Vagina (tissue), 2 donors: ENCODE measurements at places on chromosomes 13 and 19. TPM values are rescaled to one million over a fixed set of nuclear protein-coding genes. Genes with fewer than 3 reads are reported as not detected.

DNA sequence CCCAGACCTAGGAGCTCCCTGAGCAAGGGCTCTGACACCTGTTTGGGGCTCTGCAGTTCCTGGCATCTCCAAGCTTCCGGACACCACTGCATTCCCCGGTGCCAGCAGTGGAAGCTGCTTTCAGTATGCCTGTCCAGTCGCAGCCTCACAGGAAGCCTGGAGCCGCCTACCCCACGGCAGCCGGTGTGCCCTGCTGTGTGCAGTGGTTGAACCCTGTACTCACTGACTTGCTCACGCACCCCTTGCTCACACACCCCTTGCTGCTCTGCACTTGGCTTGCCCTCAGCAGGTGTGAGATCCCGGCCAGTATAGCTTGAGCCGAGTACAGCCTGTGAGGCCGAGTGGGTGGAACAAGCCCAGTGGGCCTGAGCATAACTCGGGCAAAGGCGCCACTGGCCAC is 70.3 kb downstream of the PIBF1 start:
- no peak for DNase-seq

- no peak for DNase-seq
These were observed at the start of gene ZNF835 for GRCh38 chr19:56671613-56671994. Gene ZNF835, minus strand, starts transcription at chr19:56671757. Its CDS starts 6,559 bp downstream, at chr19:56665198.

DNA sequence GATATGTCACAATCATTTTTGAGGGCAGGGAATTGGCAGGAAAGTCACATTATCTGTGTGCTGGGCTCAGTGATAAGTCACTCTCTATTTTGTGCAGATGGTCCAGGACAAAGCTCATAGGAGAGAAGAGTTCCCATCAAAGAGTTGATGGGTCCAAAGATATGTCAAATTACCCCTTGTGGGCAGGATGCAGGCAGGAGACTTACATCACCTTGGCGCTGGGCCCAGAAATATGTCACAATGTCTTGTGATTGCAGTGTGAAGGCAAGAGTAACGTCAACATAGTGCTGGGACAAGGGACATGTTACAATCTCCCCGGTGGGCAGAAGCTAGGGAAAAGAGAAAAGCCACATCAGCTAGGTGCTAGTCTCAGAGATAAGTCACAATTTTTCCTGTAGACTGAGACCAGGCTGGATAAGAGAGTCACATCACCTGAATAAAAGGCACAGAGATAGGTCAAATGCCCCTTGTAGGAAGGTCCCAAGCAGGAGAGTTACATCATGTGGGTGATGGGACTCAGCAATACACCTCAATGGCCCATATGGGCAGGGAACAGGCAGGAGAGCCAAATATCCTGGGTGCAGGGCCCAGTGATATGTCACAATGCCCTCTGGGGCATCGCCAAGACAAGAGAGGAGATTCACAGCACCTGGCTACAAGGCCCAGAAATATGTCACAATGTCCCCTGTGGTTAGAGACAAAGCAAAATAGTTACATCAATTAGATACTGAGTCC is 47.9 kb downstream of the ZNF99 start:
- DNase-seq, result peak; percentile 88

- DNase-seq, result peak; percentile 27
These were observed 220.4 kb upstream of the SOX1 start for GRCh38 chr13:111846391-111847159.

GRCh38 chr19:21398851-21399250 is 1.9 kb downstream of the ZNF493 start:
- DNase-seq, result no peak

AKAP8 gene
- total RNA-seq, result 27.7 TPM

DNA sequence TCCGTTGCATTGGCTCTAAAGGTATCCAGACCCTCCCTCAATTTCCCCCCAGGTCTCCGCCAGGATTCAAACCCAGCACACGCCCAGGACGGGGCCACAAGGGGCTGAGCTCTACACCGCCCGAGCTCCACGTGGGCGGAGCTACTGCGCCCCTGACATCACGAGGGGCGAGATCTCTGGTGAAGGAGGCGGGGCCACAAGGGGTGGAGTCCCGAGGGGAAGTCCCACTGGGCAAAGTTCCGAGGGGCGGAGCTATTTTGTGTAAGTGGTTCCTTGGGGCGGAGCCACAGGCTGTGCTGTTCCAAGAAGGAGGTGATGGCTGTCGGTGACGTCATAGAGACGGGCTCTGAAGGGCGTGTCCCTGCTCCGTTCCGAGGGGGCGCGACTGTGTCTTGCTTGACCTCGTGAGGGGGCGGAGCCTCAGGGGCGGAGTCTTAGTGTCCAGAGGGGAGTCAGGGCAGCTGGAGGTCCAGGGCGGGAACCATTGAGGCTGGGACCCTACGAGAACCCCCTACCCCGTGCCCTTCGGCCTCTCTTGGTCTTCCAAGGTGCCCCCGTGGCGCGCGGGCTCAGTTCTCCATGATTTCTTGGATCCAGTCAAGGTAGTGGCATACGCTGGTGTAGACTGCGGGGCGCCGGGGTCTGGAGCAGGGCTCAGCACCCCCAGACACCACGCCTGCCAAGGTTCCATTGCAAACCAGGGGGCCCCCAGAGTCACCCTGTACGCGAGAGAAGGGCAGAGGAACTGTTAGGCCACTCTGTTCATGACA is 1.3 kb upstream of the KLK8 start:
- no peak for DNase-seq

GRCh38 chr19:8575467-8575997 is 1.7 kb downstream of the MYO1F start:
- DNase-seq, result no peak

DNA sequence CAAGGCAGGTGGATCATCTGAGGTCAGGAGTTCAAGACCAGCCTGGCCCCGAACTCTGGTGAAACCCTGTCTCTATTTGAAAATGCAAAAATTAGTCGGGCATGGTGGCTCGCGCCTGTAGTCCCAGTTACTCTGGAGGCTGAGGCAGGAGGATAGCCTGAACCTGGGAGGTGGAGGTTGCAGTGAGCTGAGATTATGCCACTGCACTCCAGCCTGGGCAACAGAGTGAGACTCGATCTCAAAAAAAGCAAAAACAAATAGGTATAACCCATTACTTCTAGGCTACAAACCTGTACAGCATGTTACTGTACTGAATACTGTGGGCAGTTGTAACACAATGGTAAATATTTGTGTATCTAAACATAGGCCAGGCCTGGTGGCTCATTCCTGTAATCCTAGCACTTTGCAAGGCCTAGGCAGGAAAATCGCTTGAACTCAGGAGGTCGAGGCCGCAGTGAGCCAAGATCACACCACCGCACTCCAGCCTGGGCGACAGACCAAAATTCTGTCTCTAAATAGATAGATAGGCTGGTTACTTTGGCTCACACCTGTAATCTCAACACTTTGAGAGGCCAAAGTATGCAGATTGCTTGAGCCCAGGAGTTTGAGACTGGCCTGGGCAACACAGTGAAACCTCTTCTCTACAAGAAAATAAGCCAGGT is 63.5 kb downstream of the MYO9B start:
- no peak for DNase-seq

ANGPTL8 gene
- total RNA-seq, result not detected

GRCh38 chr19:36009220-36009619 is 607 bp upstream of the SYNE4 start:
- no peak for DNase-seq

DNA sequence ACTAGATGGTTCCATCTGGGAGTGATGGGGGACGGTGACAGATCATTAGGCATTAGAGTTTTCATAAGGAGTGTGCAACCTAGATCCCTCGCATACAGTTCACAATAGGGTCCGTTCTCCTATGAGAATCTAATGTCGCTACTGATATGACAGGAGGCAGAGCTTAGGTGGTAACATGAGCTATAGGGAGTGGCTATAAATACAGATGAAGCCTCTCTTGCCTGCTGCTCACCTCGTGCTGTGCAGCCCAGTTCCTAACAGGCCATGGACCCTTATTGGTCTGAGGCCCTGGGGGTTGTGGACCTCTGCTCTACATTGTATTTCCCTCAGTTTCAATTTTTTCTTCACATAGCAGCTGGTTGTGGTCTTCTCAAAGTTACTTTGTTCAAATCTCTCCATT is 56.5 kb downstream of the CDK8 start:
- DNase-seq, result no peak

DNA sequence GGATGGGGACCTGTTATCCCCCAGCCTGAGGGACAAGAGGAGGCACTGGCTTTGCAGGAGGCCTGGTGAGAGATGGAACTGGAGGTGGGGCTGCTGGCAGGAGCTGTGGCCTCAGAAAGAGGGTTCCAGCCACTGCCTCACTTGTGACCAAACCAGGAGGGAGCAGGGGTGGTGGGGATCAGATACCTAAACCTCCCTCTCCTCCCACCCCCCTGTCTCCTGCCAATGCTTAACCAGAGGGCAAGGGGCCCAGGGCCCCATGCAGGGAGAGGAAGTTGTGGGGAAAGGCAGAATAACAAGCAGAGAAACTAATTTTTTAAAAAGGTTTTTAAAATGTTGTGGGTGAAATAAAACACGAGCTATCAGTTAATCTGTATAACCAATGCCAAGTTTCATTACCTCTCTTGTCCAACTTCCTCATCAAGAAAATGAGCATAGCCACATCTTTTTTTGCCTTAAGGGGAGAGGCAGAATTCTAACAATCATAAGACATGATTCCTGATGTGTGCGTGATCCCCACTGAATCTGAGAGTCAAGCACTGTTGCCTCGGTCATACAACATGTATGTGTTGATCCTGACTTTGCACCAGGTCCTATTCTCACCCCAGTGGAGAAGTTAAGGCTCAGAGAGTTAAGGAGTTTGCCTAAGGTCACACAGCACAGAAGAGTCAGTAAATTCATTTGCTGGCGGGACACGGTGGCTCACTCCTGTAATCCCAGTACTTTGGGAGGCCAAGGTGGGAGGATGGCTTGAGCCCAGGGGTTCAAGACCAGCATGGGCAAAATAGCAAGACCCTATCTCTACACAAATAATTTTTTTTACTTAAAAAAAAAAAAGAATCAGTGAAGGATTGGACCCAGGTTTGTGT is 12.9 kb downstream of the FXYD5 start:
- no peak for DNase-seq

GRCh38 chr19:10454267-10454666 is 33.9 kb downstream of the PDE4A start:
- DNase-seq, result no peak

- DNase-seq, result no peak
These were observed 12.9 kb upstream of the LRRC4B start for GRCh38 chr19:50580970-50581634.

- DNase-seq, result no peak
These were observed 4.7 kb downstream of the LENG1 start for GRCh38 chr19:54154603-54155345.

TRAPPC6A gene
- 28.7 TPM for total RNA-seq

GRCh38 chr13:44199627-44200207 is 173.9 kb upstream of the SERP2 start:
- no peak for DNase-seq

GRCh38 chr19:55080968-55081769 is 5.5 kb downstream of the EPS8L1 start:
- DNase-seq, result no peak

DNA sequence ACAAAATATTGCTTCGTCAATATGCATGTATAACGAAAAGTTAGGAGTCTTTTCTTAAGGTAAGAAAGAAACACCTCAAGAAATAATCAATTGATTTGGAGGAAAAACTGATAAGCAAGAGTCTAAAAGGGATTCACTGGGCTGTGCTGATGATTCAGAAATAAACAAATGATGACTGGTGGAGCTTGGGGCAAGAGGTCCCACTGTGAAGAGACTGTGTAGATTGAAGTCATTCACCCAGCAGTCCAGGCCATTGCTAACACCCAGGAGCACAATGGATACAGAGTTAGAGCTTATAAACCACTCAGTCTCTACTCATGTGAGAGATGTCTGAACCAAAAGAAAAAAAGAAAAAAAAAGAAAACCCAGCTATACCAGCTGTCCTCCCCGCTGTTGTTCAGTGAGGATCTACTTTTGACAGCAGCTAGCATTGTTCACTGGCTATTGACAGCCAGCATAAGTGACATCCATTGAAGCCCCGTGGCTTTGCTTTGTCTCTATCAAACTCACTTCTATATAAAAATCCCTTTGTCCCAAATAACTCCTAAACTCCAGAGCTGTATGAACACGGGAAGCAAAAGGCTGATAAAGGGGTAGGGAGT is 255.5 kb downstream of the KCTD12 start:
- DNase-seq, result no peak

DNA sequence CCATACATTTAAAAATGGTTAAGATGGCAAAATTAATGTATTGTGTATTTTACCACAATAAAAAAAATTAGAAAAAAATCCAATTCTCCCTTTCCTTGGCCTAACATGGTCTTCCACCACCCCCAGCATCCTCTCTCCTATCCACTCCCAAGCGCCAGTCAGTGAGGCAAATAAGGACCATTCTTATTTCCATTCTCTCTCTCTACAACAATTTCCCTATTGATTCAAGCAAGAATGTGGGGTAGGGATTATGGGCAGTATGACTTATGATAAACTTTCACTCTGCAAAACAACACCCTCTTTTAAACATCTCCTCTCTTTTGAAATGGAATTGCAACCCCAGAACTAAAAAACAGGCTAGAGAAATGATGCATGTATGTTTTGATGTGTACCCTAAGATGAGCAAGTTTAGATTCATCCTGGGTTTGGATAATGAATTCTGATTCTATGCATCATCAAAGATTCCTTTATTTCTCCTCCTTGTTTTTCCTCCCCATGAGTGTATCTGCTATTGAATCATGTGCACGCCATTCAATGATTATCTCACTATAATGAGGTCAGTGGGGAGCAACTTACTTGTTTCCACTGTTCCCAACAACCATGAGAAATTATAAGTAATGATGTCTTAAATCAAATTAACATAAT is 3.5 kb downstream of the STARD13 start:
- no peak for DNase-seq

DNA sequence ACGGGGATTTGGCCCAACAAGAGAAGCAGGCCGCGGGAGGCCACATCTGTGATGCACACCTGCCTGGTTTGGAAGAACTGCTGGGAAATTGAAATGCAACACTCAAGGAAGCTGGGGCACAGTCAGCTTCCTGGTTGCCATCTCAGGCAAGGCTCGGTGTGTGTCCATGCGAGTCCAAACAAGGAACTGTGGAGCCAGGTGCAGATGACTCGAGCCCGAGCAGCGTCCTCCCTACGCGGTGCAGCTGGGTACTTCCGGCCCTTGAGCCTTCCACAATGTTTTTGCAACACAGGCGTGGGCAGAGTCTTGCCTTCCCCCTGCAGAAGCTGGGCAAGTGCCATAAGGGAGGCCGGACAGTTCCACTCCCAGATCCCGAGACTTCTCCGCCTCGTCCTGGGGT is 94.6 kb downstream of the CRYL1 start:
- no peak for DNase-seq

NECTIN2 gene
- total RNA-seq, result 72.9 TPM

- DNase-seq, result no peak
These were observed 8.9 kb upstream of the FAM124A start for GRCh38 chr13:51213173-51213728.

DNA sequence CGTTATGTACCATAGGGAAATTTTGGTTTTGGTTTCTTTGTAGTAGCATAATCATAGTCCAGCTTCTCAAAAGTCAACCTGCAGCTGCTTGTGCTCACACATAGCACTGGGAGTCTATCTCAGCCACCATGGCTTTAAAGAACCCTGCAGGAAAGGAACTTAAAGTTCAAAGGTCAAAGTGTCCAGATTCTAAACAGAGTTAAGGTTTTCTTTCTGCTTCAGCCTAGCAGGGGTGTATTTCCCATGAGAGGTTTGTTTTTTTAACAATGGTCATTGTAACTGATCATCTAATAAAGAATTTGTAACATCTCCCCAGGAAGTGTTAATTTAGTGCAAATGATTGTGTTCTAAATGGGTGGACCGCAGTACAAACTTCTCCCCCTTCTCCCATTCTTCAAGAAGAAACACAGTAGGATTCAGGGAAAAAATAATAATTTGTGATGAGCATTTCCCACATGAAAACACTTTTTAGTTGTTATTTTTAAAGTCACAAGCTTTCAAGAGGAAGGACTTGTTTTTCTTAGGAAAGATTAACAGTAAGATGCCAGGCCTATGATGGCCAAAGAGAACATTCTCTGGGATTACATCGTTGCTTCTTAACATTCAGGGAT is 168.0 kb downstream of the EFNB2 start:
- DNase-seq, result no peak

ZNF534 gene
- total RNA-seq, result not detected
